ENCODE measurements at places on chromosomes 4 and X.

DNA sequence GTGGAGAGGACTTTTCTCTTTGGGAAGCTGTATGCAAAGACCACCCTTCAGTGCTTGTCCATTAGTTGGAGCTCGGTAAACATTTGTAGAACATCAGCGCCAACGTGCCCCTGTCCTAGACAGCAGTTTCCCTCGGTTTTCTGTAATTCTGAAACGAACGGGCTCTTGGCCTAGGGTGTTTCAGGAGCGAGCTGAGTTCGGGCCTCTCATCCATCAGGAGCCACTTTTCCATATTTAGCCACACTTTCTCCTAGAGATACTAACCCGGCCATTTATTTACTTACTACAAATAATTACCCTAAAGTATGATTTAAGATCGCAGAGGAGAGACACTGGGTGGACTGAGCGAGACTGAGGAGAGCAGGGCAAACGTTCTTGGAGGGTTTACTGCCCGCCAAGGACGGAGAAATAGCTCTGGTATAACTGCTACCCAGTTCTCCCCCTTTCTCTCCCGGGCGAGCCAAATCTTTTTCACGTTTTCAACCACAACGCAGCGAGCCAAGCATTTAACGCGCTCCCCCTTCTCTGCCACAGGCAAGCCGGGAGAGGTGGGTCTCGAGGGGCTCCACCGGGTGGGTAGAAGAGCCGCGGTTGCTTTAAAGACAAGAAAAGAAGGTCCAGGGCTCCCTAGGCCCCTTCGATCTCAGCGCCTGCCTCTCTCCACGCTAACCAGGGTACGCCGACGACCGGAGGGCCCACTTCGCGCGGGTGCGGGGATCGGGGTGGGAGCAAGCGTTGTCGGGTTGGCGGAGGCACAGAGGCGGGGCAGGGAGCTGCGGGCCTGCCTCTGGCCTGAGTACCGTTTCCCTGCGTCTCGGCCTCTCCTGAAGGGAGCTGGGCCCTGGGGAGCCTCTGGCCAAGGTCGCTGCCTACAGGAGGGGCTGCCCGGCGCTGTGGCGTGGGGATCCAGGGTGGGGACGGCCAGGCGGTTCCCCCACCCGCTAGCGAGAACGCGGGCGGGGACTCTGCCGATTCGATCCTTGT, 10.8 kb upstream of the PITX2 start:
- no peak for DNase-seq

DNA sequence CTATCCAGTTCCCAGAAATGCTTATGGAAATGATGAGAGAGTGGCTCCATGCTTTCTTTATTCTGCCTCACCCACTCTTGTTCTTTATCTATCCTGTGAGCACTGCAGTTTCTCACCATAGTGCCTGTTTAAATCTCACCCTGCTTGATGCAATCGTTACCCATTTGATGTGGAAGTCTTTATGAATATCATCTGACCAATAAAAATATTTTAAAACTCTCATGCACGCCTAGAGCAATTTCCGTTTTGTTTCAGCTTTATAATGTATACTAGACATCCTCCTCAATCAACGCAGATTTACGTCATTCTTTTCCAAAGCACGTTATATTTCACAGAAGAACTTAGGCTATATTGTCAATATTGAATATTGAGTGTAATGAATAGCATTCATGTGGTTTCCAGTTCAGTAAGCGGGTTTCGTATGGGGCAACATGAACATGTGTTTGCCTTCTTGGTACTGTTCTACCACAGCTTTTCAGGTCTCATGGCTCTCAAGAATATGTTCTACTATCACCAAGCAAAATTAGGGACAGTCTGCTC, 32.9 kb downstream of the GPM6A start:
- no peak for DNase-seq

GRCh38 chr4:152524427-152524826, 11.5 kb downstream of the FBXW7 start:
- no peak for DNase-seq

- no peak for DNase-seq
Measured at GRCh38 chrX:34866646-34867045, 76.0 kb upstream of the FAM47B start.

- no peak for DNase-seq
Measured at GRCh38 chrX:154749856-154750255, 1.0 kb downstream of the GAB3 start.

GRCh38 chrX:38116706-38117105, 104.0 kb downstream of the SRPX start:
- no peak for DNase-seq

DNA sequence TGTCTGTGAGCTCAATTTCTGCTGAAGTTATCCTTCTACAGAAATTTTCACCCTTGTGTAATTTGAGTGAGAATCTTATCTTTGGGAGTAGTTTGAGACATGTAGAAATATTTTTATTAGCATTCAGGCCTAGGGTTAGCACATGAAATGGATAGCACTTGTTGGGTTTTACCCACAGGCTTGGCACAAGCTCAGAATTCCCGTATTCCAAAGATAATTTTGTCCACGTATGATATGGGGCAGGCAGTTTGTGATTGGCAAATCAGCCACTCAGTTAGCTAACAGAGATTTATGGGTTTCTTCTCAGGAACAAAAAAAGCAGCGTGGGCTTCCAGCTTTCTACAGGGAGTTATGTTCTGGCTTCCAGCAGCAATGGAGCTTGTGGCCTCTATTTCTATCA, 117.9 kb upstream of the DCAF8L1 start:
- no peak for DNase-seq

DNA sequence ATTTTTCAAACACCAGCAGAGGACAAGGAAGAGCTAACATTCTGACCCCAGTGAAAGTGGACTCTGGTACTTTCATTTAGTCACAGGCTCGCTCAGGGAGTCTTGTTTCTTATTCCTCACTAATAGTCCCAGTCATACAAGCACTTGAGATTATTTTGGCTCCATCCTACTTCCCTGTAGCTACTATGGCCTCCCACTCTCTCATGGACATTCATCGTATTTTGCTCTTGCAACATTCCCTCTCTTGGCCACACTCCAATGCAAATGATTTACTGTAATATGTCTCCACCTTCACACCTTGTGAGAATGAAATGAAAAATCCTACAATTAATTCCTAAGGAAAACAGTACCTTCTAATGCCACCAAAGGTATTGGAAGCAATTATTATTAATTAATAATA, 21.3 kb downstream of the PLRG1 start:
- no peak for DNase-seq

DNA sequence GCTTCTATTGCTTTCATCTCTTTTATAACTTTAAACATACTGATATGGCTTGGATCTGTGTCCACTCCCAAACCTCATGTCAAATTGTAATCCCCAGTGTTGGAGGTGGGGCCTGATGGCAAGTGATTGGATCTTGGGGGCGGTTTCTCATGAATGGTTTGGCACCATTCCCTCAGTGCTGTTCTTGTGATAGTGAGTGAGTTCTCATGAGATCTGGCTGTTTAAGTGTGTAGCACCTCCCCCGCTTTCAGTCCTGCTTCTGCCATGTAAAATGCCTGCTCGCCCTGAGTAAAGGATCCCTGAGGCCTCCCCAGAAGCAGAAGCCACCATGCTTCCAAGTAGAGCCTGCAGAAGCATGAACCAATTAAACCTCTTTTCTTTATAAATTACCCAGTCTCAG, 17.7 kb downstream of the MND1 start:
- DNase-seq: no peak

Data from cortex of kidney (tissue), 1 donor.